GM06990 (cell line): ENCODE measurements at places on chromosomes 11 and 22.

GRCh38 chr11:95655536-95655935 is 134.0 kb downstream of the FAM76B start:
- no peak for DNase-seq

DNA sequence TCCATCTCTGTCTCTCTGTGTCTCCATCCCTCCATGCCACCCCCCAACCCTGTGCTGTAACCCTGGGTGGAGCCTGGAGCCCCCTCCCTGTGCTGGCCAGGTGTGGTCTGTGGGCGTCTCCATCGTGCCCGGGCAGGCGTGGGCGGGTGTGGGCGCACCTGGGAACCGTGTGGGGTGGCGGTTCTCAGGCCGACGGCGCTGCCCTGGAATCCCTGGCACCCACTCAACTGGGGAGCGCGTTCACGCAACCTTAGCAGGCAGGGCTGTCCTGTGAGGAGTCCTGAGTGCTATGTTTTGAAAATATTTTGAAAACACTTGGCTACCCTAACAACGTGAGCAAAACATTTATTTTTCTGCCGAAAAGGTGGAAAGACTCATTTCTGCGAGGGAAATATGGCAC is 4.7 kb downstream of the TNNT3 start:
- DNase-seq: no peak

GRCh38 chr11:132780046-132780445 is 752.3 kb downstream of the OPCML start:
- no peak for DNase-seq

DNA sequence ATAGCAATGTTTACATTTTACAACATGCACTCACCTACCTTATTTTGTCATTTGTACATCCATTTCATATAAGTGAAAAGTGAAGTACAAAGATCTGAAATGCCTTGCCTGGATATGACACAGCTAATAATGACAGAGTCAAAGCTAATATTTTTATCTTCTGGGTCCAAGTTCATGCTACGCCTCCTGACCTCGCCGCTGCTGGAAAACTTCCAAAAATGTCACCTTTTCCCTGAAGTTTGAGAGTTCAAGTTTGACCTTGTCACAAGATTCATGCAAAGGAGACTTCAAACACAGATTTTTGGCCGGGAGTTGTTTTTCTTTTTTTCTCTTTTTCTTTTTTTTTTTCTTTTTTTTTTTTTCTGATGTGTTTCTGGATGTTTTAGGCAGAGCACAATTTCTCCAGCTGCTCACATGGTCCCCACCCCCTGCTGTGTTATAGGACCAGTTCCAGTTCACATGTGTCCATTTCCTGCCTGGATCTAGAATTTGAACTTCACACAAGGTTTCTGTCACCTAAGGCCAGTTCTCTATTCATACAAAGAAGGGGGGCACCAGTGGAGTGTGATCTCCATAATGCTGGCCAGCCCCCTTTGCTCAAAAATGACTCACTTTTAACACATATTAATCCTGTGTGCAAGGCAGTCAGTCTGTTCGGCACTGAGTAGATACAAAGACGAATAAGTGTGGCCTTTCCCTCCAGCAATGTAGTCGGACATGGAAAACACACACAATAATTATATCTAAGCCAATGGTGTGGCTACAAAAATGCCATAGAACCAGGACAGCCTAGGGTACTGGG is 546.8 kb downstream of the BUD13 start:
- DNase-seq: no peak

DNA sequence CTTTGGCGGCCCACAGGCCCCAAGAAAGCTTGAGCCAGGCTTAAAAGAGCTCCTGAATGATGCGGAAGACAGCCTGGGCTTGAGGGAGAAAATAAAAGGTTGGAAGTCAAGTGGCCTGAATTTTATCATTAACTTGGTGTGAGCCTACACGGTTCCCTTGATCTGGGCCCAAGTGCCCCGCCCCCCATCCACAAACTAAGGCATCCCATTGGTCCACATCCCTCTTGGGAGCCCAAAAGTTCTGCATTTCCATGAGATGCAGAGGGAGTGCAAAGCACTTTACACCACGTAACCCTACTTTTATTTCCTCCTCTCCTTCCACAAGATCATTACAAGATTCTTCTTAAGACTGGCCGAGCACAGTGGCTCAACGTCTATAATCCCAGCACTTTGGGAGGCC is 22.2 kb downstream of the LARGE1 start:
- no peak for DNase-seq

DNA sequence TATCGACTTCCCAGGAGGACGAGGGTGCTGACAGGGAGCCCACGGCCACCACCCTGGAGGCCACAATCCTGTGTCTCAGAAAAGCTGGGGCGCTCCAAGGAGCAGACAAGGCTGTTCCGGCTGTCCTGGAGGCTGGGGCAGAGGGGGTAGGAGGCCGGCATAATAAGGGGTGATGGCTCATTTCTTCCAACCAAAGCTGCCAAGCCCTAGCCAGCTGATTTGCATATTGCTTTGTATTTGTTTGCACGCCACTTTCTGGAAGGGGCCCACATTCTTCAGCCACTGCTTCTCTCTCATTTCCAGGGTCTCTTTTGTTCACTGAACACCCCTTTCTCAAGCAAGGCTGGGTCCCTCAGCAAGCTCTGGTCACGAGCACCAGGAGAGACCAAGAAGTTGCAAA is 4.7 kb downstream of the PDE2A start:
- no peak for DNase-seq

DNA sequence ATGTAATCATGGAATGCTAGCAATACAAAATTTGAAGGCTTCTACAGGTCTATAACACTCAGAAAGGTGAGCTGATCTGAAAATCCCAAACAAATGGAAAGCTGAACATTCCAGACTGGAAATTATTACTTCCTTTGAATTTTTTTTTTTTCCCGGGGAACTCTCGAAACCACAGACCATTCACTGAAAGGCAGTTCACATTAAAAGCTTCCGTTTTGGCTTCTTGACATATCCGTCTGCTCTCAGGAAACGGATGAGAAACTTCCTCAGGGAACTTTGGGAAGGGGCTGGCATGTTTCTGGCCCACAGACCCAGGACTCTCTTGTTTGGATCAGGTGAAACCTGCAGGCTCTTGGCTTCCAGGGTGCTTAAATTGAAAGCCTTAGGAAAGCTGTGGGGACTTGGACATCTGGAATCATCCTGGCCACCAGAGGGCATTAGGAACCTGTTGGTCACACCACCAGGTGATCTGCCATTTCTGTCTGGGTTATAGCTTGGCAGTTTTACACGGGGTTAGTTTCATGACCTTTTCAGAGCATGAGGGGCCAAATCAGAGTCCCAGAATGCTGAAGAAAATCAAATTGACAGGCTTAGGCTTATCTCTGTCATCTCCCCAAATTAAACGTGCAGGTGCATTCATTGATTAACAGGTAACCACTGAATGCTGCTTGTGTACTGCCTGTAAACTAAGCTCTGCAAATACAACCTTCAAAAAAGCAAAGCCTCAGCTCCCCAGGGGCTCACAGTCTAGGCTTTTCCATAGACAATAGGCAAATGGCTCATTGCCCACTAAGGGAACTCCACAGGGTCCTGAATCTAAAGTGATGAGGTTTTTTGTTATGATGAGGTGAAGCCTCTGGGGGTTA is 22.7 kb upstream of the GRAMD1B start:
- DNase-seq: no peak

GRCh38 chr22:45336971-45337431 is 27.3 kb downstream of the FAM118A start:
- no peak for DNase-seq

DNA sequence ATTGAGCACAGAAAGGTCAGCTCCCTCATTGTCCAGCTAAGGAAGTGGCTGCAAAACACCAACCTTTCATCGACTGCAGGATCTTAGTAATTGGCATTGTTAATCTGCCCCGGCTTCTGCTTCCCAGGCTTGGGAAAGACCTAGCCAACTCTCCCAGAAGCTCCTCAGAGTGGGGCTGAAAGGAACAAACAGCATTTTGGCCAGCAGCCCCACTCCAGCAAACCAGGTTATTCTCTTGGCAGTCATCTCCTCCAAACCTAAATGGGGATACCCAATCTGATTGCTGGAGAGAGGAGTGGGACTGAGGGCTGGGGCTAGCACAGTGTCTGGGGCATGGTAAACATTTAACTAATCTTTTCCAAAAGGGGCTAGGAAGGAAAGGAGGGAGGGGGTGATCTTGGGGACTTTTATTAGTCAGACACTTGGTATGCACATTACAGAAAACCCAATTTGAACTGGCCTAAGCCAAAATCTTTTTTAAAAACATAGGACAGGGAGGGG is 294.4 kb downstream of the MN1 start:
- no peak for DNase-seq

- no peak for DNase-seq
Observed at GRCh38 chr11:64357446-64357845, 1.5 kb upstream of the RPS6KA4 start.

GRCh38 chr11:130188585-130189347 is 29.2 kb downstream of the ST14 start:
- DNase-seq: no peak

DNA sequence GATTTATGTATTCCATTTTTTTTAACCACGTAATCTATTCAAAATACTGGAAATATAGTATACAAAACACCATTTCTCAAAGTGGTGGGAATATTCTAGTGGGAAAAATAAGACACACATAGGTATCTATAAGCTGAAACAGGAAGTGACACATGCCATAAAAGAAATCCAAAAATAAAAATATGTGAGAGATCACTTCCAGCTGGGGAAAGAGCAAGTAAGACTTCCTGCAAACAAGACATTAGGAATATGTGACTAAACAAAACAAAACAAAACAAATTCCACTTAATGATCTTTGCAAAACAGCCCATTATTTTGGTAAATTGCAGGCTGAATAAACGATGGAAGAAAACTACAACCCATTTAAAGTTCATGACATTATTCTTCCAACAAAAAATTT is 107.3 kb upstream of the CEP126 start:
- DNase-seq: no peak

DNA sequence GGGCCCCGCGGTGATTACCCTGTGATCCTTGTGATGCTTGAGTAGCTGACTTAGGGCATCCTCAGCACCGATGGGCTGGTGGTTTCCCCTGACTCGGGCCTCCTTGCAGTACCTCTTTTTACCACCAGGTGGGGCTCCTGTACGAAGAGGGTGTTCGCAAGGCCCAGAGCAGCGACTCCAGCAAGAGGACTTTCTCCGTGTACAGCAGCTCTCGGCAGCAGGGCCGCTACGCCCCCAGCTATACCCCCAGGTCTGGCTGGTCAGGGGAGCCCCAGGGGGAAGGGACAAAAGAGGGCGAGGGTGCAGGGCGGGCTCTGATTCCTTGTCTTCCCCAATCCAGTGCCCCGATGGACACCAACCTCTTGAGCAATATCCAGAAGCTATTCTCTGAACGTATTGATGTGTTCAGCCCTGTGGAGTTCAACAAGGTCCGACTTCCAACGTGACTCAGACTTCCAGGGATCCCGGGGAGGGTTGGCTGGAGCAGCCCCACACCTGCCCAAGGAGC is 1.3 kb upstream of the TM7SF2 start:
- peak; percentile 77 for DNase-seq

GRCh38 chr22:44574640-44575380 is 76.8 kb upstream of the RTL6 start:
- no peak for DNase-seq

GRCh38 chr11:94455861-94456260 is 37.8 kb downstream of the MRE11 start:
- no peak for DNase-seq

GRCh38 chr11:65308281-65308891 is 6.3 kb upstream of the CDC42EP2 start:
- no peak for DNase-seq

- DNase-seq: no peak
Observed at GRCh38 chr11:3866206-3866605, 10.7 kb downstream of the STIM1 start.

- DNase-seq: no peak
Observed at GRCh38 chr22:31044262-31044861, 36.8 kb upstream of the SMTN start.

GRCh38 chr11:106233191-106233590 is 155.7 kb downstream of the AASDHPPT start:
- DNase-seq: peak; percentile 4

DNA sequence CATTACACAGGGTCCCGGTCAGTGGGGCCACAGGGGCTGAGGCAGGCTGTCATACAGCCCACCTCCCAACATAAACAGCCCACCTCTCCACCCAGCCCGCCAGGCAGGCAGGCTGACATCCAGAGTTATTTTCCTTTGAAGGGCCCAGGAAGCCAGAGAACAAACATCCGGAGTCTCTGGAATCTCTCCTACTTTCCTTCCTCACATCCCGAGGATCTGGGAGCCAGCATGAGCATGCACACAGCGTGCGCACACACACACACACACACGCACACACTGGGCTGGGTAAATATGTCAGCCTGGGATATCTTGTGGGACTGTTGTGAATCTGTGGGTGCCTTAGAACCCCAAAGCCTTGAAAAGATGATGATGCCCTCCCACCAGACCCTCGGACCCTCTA is 55.4 kb downstream of the PDE2A start:
- no peak for DNase-seq

GRCh38 chr11:71255800-71256479 is 3.6 kb upstream of the SHANK2 start:
- DNase-seq: no peak

DNA sequence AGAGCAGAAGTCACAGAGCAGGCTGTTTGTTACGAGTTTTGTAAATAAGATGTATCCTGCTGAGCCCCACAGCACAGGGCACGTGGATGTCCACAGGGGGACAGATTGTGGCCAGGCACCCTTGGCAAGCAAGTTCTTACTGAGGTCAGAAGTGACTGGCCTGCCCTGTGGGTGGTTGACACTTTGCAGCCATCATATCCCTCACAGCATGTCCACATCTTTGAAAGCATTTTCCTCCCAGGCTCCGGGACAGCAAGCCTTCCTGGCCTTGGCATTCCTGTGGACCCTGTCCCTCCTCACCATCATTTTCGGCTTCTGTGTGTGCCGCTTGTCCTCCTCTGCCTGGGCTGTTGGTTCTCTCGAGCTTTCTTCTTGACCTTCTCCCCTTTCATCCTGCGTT is 189.5 kb downstream of the TBC1D22A start:
- no peak for DNase-seq

DNA sequence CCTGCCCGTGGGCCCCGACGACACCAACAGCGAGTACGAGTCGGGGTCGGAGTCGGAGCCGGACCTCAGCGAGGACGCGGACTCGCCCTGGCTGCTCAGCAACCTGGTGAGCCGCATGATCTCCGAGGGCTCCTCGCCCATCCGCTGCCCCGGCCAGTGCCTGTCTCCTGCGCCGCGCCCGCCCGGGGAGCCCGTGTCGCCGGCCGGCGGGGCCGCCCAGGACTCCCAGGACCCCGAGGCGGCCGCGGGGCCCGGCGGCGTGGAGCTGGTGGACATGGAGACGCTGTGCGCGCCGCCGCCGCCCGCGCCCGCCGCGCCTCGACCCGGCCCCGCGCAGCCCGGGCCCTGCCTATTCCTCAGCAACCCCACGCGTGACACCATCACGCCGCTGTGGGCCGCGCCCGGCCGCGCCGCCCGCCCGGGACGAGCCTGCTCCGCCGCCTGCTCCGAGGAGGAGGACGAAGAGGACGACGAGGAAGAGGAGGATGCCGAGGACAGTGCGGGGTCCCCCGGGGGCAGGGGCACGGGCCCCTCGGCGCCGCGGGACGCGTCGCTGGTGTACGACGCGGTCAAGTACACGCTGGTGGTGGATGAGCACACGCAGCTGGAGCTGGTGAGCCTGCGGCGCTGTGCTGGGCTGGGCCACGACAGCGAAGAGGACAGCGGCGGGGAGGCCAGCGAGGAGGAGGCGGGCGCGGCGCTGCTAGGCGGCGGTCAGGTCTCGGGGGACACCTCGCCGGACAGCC is 3.8 kb downstream of the MAPK8IP2 start:
- no peak for DNase-seq

- DNase-seq: no peak
Observed at GRCh38 chr22:24878969-24879368, 67.5 kb downstream of the LHFPL7 start.
